ENCODE measurements at places on chromosomes 13 and 19.

- peak; percentile 50 for DNase-seq
Observed at GRCh38 chr19:4009990-4010807, 2.7 kb downstream of the PIAS4 start.

- DNase-seq = no peak
Observed at GRCh38 chr13:43422116-43422515, 364.7 kb downstream of the ENOX1 start.

DNA sequence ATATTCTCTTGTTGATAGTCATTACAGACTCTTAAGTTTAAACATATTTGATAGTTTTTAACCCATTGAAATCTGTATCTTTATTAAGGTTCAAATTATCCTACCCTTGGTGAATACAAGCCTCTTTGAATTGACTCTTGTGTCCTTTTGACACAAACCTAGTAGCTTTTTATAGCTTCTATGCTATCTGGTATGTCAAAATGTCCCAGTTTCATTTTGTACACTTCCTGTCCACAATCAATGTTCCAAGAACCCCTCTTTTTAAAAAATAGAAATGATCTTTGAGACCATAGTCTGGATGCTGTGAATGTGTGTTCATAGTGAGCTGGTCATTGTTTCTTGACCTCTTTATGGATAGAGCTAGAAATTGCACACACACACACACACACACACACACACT is 39.2 kb upstream of the FGF14 start:
- DNase-seq = no peak

DNA sequence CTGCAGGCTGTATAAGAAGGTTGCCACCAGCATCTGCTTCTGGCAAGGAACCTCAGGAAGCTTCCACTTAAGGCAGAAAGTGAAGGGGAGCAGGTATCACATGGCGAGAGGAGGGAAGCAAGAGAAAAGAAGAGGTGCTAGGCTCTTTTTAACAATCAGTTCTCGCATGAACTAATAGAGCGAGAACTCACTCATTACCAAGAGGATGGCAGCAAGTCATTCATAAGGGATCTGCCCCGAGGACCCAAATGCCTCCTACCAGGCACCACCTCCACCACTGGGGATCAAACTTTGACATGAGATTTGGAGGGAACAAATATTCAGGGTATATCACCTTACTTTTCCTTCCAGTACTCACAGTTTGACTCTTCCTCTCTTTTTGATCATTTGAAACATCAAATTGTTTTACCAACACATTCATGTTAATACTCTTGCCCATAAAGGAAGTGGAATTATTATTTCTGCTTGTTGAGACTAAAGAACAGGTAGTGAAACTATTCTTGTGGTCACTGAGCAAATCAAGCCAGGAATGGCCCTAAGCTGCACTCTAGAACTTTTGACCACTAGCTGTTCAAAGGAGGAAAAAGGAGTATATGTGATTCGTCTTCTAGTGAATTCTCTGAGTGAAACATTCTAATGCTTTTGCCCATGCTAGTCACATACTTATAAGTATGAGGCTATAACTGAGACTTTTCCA is 45.0 kb downstream of the LACC1 start:
- no peak for DNase-seq

GRCh38 chr13:71596116-71596515 is 270.9 kb downstream of the DACH1 start:
- no peak for DNase-seq

GRCh38 chr19:46959894-46960556 is 59.6 kb upstream of the NPAS1 start:
- no peak for DNase-seq

DNA sequence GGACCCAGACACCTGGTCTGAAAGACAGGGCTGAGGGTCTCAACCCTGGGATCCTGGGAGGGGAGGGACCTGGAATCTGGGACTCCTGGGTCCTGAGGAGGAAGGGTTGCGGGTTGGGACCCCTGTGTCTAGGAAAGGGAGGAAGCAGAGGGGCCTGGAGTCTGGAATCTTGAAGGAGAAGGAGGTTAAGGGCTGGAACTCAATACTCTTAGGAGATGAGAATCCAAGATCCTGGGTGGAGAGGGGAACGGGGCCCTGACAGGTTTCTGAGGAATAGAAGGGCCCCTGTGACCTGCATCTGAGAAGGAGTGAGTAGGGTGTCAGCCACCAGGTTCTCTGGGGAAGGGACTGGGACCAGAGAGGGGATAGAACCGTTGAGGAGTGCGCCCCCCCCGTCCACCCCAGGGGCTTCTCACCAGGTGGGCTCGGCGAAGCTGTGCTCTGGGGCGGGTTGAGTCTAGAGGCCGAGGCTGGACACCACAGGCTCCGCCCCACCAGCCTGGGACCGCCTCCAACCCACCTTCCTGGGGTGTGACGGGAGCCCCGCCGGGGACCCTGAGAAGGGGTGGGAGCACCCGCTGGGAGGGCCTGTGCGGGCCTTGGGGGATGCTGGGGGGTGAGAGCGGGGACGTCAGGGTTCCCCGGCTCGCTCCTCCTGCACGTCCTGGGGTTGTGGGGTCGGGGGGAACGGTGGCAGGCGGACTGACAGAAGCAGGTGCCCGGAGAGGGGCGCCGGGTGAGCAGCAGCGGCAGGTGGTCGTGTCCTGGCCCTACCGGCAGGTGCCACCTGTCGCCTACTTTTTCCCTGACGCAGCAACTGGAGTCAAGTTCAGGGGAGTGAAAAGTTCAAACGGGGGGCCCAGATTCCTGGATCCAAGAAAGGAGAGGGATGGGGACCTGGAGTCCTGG is at the start of gene MAMSTR:
MAMSTR (minus strand) TSS at position 463 of the 909 bp plus-strand sequence. CDS start 694 bp downstream, outside the sequence.
- DNase-seq = no peak

DNA sequence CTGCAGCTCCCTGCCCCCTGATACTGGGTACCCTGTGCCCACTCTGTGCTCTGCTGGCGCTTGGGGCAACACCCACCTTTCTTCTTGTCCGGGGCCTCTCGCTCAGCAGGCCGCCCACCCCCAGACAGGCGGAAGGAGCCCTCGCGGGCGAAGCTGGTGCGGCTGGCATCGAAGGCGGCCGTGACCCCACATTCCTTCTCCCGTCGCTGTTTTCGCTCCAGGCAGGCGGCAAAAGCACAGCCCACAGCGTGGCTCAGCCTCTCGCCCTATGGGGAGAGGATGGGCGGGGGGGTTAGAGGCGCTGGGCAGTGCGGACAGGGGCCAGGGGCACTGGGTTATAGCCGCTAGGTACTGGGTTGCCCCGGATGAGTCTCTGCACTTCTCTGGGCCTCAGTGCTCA is 13.3 kb downstream of the NUMBL start:
- DNase-seq = no peak

GRCh38 chr13:100913143-100913542 is 238.5 kb upstream of the TMTC4 start:
- no peak for DNase-seq

DNA sequence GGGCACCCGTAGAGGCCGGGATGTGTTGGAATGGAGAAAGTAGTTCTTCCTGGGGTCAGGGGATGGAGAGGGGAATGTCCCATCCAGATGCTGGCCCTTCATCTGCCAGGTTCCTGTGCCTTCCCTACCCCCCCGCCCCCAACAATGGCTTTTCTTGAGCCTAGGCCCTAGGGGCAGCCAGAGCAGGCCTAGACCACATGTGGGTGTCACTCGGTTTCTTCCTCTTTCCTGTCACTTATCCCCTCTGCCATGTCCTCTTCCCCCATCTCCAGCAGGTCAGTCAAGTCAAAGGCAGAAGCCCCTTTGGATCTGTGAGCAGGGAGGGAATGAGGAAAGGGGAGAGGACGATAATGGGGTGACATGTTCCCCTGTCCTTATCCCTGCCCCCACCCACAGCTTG is 36.4 kb downstream of the LYL1 start:
- no peak for DNase-seq

DNA sequence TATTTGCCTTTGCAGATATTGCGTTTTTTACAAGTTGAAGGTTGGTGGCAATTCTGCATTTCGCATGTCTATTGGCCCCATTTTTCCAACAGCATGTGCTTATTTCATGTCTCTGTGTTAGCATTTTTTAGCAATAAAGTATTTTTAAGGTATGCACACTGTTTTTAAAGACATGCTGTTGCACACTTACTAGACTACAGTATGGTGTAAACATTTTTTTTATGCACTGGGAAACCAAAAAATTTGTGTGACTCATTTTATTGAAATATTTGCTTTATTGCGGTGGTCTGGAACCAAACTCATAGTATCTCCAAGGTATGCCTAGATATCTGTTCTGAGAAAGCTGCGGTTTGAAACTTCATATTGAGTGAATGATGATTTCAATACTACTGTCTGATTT is 55.4 kb upstream of the RNF113B start:
- DNase-seq = peak; percentile 30

DNA sequence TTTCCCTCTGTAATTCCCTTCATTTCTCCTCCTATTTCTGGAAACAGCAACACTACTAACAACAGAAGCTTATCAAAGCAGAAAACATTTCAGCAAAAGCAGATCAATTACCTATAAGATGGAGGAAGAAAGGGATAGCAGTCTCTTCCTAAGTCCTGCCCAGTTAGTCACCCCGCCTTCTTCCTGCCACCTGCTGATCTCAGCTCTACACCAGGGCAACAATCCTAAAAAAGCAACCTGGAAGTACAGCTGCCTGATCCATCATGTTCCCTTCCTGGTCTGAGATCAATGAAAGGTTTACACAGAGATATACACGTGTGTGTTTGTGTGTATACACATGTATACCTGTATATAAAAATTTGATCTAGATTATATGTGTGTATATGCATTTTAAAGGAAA is 59.4 kb downstream of the TSC22D1 start:
- DNase-seq = no peak

GRCh38 chr19:44748426-44749254 is at the start of gene BCL3:
Gene BCL3 (plus strand): TSS chr19:44748708. CDS start chr19:44748791, 83 bp downstream.
- peak; percentile 66 for DNase-seq

DNA sequence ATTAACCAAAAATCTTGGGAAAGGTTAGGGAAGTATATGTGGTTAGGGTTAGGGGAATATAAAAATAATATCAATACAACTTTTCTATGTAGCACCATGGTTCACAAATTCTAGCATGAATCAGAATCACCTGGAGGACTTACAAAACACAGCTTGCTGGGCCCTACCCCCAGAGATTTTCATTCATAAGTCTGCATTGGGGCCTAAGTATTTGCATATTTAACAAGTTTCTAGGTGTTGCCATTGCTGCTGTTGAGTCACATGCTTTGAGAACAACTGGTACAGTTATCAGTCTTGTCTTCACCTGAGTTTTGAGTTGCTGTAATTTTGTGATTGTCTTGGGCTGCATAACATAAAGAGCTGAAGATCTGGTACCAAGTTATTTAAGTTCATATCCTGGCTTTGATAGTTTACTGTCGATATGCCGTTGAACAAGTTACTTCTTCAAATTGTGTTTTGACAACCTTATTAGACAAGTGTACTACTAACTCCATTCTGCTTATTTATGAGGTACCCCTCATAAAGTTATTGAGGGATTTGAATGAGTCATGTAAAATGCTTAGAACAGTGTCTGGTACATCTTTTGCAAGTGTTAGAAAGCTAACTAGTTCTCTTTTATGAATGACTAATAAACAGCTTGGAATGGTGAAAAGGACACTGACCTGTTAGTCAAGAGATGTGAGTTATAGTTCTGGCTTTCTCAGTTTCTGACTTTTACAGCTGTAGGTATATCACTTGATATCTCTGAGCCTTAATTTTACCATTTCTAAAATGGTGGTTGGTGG is 132.9 kb downstream of the PAN3 start:
- peak; percentile 10 for DNase-seq

DNA sequence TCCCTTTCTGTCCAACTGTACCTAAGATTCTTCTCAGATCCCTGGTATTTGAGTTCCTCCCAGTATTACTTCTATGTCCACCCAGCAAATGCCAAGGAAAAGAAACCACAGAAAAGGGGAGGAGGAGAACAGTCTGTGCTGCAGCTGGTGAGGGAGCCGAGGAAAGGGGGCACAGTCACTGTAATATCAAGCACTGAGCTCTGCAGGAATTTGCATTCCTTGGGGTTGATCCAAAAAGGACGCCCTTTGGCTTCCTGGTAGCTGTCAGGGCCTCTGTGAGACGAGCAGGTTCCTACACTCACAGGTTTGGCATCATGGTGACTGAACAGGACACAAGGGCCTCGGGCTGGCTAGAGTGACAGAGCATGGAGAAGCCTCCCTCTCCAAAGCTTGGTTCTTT is 273.4 kb downstream of the NHLRC3 start:
- DNase-seq = peak; percentile 8

DNA sequence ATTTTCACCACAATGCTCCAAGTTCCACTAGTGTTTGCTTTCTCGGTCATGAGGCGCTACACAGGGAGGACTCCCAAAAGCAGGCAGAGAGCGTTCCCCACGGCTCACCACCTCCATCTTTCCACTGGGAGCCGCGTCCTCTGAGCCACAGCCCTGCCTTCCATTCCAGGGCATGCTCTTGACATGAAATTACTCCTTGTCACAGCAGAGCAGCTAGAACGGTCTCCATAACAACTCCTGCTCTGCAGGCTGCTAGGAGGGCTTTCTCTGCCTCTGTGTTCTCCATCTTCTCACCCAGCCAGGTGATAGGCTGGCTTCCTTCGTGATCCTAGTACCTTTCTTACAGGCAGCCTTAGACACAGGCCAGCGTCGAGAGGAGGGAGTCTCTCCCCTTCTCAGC is 171.8 kb upstream of the UBL3 start:
- DNase-seq = no peak

- DNase-seq = peak; percentile 78
Observed at GRCh38 chr13:41813426-41813825, 147.5 kb downstream of the VWA8 start.

- peak; percentile 65 for DNase-seq
Observed at GRCh38 chr19:2974342-2975041, 2.9 kb upstream of the TLE6 start.
